ENCODE measurements at places on chromosomes 11 and 22.

- no peak for DNase-seq
These were observed 9.8 kb upstream of the TBX1 start for GRCh38 chr22:19750507-19751490.

GRCh38 chr22:21076912-21077625 lies 31.3 kb downstream of the LRRC74B start:
- no peak for DNase-seq

DNA sequence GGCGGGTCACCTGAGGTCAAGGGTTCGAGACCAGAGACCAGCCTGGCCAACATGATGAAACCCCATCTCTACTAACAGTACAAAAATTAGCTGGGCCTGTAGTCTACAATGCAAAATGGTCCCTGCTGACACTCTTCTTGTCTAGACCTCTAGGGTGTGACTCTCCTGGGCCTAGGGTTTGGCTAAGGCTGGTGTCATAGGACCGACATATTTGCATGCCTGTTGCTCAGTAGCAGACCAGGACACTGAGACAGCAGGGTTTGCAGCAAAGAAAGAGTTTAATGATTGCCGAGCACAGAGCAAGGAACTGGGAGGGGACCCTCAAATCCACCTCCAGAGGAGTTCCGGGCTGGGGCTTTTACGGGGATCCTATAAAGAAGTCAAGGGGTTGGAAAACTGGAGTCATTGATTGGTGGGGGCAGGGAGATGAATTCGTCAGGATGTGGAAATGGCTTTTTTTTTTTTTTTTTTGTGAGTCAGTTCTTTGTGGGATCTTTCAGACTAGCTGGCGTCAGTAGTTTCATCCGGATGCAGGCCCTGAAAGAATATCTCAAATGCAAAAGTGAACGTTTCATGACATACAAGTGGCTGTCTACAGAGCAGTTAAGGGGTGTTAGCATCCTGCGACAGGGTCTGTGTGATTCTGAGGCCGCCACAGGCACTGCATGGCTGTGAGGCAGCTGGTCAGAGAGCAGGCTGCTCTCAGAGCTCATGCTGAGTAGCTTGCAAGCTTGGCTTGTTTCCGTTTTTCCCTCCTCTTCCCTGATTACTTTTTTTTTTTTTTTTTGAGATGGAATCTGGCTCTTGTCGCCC lies 27.2 kb upstream of the A4GALT start:
- DNase-seq: no peak

- DNase-seq: no peak
These were observed 495.6 kb upstream of the LRRC4C start for GRCh38 chr11:41955066-41955465.

DNA sequence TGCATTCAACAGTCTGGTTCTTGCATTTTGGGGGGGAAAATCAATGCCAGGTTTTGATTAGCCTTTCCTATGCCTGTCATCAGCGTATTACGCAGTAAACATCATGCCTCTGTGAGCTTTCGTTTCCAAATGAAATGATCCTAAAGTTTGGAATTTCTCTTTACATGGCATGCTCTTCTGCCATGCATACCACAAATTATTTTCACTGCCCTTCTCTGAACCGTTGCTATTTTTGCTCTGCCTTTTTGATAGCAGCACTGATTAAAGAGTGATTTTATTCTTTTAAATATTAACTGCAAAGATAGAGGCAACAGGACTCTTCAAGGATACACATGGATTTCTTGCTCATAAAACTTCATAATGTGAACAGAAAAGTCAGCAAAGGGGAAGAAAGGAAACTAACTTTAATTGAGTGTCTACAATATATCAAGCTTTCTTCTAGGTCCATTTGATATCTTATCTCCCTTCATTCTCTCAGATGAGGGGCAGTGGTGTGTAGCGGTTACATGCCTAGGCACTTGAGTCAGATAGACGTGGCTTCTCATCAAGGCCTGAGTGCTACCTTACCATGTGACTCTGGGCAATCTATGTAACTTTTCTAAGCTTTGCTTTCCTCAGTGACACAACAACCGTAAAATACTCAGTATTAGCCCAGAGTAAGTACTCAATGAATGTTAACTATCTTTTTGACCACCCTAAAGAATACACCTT lies 25.0 kb upstream of the FZD4 start:
- no peak for DNase-seq

DNA sequence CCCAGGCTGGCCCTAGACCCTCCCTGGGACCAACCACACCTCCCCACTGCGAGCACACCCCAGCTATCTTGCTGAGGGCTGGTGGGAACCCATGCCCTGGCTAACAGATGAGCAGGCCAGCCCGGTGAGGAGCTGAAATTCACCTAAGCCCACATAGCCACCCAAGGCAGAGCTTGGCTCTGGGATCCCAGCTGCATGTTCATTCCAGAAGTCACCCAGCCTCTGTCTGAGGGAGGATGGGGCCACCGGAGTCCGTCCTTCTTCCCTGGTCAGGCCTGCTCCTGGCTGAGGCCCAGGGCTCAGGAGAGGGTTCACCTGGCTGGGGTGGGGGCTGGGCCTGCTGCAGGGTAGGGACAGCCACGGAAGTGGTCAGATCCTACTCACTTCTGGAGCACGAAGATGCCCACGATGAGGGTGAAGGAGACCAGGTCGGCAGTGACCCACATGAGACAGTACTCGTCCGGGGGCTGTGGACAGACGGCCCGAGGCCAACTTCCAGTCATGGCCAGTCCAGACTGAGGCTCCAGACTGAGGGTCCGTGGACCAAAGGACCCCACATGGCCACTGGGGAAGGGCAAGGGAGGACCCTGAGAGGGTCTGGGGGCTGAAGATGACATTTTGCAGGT lies 6.6 kb upstream of the KLHL35 start:
- DNase-seq: no peak

DNA sequence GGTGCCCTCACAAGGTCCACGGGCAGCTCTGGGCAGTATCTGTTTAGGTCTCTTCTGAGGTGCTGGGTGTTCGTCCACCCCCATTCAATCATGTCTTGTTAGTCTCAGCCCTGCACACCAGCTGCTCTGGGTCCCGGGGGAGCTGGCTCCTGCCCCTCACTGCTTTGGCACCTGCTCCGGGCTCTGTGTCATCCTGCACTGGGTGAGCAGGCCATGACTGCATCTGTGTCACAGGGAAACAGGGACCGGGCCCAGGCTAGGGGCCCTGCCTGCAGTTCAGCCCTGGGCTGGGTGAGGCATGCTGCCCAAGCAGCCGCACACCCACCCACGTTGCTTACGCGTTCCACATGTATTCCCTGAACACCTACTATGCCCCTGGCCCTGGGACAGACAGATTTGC lies 43.9 kb downstream of the ELFN2 start:
- no peak for DNase-seq

DNA sequence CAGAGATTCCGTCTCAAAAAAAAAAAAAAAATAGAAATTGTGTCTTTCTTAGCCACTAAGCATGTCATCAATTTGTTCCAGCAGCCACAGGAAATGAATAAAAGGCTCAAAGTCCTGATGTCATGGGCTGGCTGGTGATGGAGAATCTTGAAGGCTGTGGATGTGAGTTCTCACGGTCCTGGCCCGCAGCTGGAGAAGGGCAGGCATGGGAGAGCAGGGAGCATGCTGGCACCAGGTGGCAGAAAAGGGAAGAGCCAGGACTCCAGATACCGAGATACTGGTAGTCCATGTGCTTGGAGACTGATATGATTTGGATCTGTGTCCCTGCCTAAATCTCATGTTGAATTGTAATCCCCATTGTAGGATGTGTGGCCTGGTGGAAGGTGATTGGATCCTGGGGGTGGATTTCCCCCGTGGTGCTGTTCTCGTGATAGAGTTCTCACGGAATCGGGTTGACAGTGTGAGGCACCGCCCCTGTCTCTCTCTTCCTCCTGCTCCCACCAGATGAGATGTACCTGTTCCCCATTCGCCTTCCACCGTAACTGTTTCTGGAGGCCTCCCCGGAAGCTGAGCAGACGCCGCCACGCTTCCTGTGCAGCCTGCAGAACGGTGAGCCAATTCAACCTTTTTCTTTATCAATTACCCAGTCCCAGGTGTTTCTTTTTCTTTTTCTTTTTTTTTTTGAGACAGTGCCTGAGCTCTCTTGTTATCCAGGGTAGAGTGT lies 18.1 kb downstream of the MRGPRD start:
- no peak for DNase-seq
